NCI-H1436 treated with DMSO at 0.1 percent for 48 hours (cell line): ENCODE measurements at places on chromosomes 16 and 17.

- DNase-seq = no peak
Observed at GRCh38 chr17:71331754-71332325, 789.0 kb upstream of the SOX9 start.

DNA sequence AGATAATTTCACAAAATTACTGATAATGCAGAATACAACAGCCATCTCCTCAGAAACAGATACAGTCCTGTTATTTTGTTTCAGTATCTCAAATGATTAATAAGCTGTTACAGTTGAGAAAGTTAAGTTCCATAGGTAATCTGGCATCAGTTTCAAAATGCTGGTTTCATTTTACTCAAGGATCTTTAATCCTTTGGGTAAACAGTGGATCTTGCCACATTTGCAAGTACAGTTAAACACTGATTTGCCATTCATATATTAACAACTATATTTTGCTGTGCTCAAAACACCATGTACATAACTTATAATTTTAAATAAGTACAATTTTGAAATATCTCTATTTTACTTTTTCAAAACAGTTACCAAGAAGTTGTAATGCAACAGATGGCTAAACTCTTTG lies 31.2 kb downstream of the RPGRIP1L start:
- no peak for DNase-seq

- DNase-seq = no peak
Observed at GRCh38 chr16:14003074-14003570, 68.0 kb upstream of the MRTFB start.

GRCh38 chr17:52143542-52143941 lies 15.0 kb downstream of the CA10 start:
- no peak for DNase-seq

DNA sequence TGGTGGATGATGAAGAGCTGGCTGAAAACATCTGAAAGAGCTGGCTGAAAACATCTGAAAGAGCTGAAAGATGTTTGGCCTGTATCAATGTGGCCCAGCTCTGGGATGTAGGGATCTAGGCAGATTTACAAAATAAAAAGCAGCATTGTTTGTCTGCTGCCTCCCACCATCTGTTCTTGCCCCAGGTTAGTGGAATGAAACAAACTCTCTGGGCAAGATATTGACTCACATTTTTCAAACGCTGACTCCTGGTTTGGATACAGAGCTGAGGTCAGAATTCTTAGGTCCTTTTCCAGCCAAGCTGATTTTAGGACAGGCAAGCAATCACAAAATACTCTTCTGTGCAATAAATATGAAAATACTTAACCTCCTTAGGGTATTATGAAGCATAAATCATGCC lies 139.0 kb downstream of the STX8 start:
- DNase-seq = no peak

GRCh38 chr16:74511961-74512360 lies 90.7 kb upstream of the CLEC18B start:
- no peak for DNase-seq

DNA sequence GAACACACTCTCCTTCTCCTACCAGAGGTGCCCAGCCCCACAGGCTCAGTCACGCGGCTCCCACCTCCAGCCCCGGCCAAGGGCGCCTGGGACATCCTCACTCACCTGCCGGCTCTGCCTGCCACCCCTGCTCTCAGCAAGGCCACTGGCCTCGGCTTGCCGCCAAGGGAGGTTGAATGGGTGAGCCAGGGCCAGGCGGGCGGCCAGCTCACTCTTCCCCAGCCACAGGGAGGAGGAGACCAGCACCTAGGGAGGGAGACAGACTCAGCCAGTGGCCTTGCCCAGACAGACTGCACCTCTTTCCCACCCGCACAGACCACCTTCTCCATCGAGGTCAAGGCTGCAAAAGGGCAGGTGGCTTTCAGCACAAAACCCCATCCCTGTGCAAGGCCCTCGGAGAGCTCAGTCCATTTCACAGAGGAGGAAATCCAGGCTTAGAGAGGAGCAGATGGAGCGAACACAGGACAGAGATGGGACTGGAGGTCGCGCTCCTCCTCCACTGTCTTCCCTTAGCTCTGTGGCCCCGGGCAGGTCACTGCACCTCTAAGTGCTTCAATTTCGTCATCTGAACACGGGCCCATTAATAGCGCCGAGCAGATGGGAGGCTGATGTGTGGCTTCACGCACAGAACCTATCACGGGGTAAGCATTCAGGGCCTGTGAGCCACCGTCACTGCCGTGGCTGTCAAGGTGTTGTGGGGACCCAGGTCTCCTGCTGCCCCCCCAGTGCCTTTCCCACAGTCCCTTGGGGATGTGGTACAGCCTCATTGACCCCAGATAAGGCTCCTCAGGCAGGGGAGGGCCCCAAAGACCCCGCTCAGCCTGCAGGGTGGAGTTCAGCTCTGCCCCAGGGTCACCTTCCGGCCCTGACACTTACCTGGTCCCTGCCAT lies 56.1 kb downstream of the RMI2 start:
- DNase-seq = no peak

- no peak for DNase-seq
Observed at GRCh38 chr16:1788708-1789100, 4.8 kb downstream of the IGFALS start.
